ENCODE measurements at places on chromosomes 13 and 19.
A peak's percentile ranks its signal among the peaks of the same experiment; 100 is the strongest.

DNA sequence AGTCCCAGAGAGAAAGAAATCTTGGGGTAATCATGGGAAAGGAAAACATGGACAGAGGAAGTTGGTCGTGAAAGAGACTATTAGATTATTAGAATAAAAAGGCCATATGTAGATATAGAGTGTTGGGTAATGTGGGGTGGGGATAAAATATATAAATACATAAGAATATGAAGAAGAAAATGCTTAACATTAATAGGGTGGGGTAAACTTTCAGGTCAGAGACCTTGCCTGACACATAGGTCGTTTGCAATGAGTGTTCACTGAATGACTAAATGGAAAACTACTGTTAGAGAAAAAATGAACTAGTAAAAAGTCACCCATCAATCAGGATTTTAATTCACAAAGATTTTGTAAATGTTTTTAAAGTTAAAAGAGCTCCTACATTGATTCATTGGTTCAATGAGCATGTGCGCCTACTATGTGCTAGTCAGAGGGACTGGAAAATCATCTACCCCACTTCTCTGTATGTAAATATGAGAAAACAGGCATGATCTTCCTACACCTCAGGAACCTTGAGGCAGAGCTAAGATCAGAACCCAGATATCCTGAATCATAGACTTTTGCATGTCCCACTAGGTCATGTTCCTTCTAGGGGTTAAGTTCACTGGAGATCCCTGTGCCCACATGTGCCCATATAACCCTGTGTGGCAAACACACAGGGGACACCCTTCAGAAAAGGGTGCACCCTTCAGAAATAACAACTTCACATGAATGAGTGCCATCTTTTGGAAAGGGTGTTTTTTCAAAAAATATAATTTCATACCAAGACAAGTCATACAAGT is 24.6 kb upstream of the KLF12 start:
- DNase-seq = no peak

DNA sequence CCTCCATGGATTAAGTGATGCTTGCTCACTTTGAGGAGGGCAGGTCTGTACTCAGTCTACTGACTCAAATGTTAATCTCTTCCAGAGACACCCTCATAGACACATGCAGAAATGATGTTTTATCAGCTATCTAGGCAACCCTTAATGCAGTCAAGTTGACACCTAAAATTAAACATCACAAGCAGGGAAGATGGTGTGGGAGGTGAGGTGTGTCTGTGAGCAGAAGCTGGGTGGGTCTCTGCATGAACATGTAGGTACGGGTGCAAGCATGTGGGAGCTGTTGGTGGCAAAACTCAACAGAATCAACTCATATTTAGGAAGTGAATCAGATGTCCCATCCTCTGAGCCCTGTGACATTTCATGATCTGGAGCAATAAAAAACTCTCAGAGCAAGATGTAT is 249.2 kb upstream of the SGCG start:
- no peak for DNase-seq

- DNase-seq = peak; percentile 36
These were observed 15.0 kb downstream of the HAS1 start for GRCh38 chr19:51708811-51709210.

- no peak for DNase-seq
These were observed 383.4 kb downstream of the ZNF536 start for GRCh38 chr19:30755581-30755980.

DNA sequence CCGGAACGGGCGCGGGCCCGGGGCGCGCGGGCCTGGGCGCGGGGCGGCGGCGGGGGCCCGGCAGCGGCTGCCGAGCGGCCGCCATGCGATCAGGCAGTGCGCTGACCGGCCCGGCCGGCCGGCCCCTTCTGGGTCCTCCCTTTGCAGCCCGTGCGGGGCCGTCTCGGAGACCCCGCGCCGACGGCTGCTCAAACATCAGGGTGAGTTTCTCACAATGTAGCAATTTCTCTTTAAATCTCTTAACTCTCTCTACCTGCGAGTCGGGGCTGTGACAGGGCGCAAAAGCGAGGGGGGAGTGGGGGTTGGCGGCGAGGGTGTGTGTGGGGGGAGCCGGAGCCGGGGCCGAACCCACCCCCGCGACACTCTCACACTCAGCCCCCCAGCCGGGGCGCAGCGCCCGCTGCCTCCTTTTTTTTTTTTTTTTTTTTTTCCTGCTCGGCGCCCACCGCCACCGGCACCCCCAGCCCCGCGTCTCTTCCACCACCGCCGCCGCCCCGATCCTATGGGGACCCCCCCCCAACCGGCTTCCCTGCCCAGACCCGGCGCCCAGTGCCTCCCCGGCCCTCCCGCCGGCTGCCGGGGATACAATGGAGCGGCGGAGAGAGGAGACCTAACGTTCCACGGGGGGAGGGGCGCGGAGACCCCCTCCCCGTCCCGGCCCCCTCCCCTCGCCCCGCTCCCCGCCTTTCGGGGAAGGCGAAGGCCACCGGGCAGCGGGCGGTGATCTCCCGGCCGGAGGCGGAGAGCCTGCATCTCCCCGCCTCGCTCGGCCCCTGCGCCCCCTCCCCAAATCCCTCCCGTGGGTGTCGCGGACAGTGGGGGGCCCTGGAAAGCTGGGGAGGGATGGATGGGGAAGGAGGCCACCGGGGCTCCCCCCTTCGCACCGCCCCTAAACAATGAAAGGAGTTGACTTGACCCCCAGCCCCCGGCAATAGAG is at the start of gene BICRA:
BICRA (plus strand) TSS at position 166 of the 937 bp plus-strand sequence. CDS start 64,441 bp downstream, outside the sequence.
- DNase-seq = peak; percentile 74

DNA sequence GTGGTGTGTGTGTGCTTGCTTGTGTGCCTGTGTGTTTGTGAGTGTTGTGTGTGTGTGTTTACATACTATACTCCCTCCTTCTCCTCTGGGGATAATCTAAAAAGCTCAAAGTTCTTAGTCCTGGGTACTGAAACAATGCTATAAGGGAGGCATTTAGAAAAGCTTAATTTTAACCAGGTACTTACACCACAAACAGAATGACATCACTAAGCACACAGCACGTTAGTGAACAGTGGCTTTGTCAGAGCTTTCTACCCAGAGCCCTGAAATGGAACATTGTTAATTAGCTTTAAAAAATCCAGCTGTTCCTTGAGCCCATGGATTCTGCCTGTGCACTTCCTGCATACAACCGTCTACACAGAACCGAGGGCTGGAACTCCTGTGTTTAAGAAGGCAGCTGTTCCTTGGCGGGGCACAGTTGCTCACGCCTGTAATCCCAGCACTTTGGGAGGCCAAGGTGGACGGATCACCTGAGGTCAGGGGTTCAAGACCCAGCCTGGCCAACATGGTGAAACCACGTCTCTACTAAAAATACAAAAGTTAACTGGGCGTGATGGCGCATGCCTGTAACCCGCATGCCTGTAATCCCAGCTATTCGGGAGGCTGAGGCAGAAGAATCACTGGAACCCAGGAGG is 69.6 kb upstream of the RNF113B start:
- no peak for DNase-seq

DNA sequence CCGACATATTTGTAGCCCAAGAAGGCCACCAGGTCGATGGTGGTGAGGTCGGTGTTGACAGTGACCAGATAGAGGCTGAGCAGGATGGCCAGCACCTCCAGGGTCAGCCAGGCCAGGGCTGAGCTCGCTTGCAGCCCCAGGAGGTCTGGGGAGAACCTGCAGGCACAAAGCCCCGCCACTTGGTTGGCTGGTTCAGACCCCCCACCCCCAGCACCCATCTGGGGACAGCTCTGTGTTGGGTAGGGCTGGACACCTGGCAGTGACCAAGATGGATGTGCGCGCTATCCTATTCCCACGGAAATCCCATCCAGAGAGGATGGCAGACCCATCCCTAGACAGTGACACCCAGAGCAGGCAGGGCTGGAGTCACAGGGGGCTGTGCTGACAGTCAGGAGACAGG is 3.5 kb downstream of the C19orf33 start:
- no peak for DNase-seq

All from amniotic epithelial cell (primary cell).